ENCODE measurements at places on chromosomes 7 and 10.

DNA sequence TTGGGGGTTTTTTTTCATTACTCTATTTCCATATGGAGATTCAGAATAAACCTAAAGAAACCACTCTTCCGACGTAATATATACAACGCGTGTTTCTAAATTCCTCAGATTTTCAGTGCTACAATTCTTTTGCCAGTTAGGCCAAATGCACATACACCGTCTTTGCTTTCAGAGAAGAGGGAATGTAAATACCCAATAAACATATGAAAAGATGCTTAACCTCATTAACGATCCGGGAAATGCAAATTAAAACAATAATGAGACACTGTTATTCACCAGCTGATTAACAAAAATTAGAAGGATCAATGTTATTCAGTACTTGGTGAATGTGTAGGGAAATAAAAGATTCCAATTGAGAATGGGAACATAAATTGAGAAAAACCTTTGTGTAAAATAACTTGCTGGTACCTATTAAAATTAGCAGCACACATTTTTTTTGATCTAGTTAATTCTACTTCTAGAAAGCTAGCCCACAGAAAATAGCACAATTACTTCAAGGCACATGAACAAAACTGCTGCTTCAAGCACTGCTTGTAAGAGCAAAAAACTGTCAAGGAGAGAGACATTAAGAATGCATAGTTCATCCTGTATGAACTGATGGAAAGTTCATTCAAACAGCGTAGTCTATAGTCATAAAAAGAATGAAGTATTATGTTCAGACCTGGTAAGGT is 56.7 kb downstream of the FGFR2 start:
- no peak for DNase-seq

DNA sequence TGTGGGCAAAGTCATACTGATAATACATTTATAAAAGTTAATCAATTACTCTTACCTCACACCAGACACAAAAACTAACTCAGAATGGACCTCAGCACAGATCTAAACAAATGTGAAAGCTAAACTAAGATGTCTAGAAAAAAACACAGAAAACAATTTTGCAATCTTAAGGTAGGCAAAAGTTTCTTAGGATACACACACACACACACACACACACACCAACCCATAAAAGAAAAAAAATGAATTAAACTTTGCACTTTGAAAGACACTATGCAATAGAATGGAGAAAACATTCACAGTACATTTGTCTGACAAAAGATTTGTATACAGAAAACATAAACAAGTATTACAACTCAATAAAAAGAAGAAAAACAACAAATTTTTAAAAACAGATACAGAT is 70.8 kb upstream of the ZNRF2 start:
- no peak for DNase-seq

DNA sequence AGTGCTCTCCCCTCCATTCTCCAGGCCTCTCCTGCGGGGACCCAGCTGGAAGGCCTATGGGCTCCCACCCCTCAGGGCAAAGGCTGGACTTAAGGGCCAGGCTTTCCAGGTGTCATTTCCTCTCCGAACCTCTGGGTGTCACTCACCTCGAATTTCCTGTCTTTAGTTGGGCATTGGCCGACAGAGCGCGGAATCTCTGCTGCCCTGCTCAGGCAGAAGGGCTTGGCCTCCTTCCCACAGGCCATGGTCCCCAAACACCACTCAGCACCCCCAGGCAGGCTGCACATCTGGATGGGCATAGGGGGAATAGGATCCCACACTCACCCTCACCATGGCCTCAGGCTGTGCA is 212.9 kb downstream of the CCSER2 start:
- DNase-seq = no peak

- no peak for DNase-seq
Observed at GRCh38 chr10:124508070-124508667, 46.5 kb downstream of the LHPP start.

- no peak for DNase-seq
Observed at GRCh38 chr10:51214207-51215196, 140.2 kb downstream of the PRKG1 start.

DNA sequence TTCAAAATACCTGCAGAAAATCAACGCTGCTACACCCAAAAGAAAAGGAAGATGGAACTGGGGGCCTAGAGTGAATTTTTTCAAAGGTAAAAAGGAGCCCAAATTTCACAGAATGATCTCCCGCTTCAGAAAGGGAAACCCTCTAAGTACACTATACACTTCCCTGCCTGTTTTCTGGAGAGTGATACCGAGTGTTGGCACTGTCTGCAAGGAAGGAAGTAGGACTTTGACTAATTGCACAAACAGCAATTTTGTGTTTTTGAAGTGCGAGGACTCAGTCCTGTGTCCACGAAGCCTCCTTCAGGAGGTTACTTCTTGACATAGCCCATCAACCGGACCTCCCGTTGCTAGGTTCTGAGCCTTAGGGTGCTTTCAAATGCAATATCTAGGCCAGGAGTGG is 106.3 kb downstream of the KIAA1217 start:
- DNase-seq = no peak

- DNase-seq = no peak
Observed at GRCh38 chr10:98919899-98920298, 315.8 kb downstream of the HPSE2 start.

DNA sequence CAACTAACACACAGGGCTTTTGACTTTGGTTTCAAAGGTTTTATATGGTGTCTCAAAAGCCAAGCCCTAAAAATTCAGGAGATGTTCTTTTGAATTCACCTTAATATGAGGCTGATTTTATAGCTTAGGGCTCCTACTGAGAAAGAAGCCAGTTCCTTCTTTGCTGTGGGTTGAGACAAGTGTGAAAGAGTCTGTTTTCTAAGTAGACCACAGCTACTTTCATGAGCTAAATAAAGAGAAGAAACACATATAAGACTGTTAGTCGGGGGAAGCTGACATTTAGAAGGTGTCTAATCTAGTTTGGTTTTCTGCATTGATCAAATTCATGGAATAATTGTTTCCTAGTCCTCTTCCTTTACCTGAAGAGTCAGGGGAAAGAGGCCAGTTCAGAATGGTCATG is 332.1 kb upstream of the CELF2 start:
- no peak for DNase-seq

GRCh38 chr7:47685151-47685550 is 103.2 kb upstream of the TNS3 start:
- DNase-seq = no peak

- no peak for DNase-seq
Observed at GRCh38 chr10:116055252-116055916, 217.6 kb downstream of the GFRA1 start.

- DNase-seq = no peak
Observed at GRCh38 chr7:1727812-1728570, 57.9 kb downstream of the ELFN1 start.

DNA sequence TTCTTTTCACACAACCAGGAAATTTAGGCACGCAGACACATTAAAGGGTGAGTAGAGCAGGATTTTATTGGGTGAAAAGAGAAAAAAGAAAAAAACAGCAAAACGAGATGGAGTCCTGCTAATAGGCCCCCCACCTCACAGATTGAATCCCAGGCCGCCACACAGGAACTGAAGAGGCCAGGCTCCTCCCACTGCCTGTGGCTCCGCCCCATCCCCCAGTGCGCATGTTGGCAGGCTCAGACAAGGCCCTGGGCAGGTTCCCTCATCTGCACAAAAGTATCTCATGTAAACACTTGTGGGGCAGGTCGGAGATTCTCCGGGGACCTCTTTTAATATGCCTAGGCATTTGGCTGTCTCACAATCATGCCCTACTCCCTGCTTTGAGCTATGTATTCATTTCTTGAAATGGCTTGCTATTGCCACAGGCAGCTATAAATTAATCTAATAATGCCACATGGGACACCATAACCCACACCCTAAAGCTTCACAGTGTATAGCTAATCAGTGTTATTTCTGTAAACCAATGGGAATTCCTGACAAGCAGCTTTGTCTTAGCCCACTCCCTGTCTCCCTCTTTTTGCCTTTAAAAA is 76.2 kb upstream of the KIF5B start:
- no peak for DNase-seq

GRCh38 chr10:96401036-96401435 is 42.2 kb upstream of the OPALIN start:
- no peak for DNase-seq

- no peak for DNase-seq
Observed at GRCh38 chr7:6651851-6652445, 14.8 kb downstream of the ZNF316 start.

DNA sequence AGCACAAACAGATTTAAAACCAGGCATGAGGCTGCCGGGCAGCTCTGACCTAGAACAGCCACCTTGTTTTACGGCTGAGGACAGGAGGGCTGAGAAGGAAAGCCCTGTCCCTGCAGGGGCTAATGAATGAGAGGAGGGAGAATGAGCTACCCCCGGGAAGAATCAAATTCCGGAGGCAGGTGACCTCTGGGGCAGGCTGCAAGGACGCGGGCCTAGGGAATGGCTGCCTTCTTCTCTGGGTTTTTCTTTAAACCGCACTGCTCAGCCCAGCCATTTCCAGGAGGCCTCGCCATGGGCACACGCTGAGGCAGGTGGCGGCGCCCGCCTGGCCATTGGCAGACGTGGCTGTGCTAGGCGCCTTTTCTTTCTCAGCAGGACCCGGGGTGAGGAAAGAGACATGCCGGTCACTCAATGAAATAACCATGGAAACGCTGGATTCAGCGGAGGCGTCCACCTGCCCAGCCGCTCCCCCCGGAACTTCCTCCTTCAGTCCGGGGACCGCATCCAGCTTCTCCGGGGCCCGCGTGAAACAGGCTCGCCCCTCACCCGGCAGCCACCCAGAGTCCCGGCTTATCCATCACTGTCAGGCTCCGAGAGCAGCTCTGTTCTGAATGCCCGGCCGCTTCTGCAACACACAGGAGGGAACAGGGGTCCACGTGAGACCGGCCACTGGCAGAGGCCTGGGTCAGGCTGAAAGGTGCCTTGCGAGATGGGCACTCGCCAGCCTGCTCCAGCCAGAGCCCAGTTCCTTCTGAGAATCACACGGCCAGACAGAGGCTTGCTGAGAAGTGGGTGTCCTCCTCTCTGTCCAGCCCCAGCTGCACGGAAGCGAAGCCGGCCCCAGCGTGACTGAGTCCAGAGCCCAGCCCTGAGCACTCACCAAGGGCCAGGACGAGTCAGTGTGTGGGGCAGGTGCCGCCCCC is 82.1 kb downstream of the PDGFA start:
- no peak for DNase-seq

GRCh38 chr10:6647811-6648526 is 67.9 kb upstream of the PRKCQ start:
- DNase-seq = peak; percentile 68

DNA sequence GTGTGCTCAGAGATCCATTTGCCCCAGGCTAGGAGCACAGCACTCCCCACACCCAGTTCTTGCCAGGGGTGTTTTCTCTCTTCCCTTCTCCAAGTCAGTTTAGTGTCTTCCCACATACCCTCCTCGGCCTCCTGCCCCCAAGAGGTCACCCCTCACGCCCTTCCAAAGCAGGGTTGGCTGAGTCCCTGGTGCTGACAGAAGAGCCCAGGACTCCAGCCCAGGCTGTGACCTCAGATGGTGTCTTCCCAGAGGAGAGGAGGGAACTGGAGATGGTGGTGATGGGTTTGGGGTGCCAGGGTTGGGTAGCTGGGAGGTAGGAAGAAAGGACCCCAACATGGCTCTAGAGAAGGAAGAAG is 19.8 kb downstream of the ZNF775 start:
- no peak for DNase-seq

- DNase-seq = no peak
Observed at GRCh38 chr7:2999078-2999500, 44.6 kb downstream of the CARD11 start.

DNA sequence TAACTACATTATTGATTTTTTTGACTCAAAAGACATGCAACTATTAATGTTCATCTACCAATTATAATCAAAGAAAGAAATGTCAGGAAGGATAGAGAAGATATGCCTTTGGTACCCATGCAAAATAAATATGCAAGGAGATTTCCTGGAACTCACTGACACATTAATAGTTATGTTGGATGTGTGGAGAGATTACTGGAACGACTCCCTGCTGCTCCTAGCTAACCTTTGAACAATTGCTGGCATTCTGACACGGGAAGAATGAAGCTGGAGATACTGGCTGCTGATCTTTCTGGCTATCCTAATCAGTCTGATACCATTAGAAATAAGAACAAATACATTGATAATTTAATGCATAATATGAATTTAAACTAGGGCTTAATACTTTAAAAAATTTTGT is 507.9 kb upstream of the NRG3 start:
- no peak for DNase-seq

- DNase-seq = no peak
Observed at GRCh38 chr7:13236026-13236425, 548.6 kb downstream of the ARL4A start.

DNA sequence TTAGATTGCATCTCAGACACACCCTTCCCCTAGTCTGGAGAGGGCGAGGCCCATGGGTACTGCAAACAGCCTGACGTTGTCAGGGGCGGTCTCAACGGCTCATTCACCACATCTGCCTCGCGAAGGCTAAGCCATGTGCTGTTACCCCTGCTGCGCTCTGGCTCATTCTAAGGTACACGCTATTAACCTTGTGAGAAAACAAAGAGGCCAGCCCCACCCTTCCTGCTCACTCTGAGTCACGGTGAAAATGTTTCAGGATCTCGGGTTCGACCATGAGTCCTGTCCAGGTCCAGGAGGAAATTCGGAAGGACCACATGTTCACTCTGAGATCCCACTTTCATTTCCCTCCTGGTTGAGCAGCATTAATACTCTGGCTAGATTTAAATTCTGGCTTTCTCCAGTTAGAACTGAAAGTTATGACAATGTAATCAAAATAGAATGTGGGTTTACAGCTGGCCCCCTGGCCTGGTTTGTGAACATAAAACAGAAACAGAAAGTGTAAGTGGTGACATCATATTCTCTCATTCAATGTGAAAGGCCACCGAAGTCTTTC is 55.2 kb downstream of the EGFR start:
- peak; percentile 10 for DNase-seq

DNA sequence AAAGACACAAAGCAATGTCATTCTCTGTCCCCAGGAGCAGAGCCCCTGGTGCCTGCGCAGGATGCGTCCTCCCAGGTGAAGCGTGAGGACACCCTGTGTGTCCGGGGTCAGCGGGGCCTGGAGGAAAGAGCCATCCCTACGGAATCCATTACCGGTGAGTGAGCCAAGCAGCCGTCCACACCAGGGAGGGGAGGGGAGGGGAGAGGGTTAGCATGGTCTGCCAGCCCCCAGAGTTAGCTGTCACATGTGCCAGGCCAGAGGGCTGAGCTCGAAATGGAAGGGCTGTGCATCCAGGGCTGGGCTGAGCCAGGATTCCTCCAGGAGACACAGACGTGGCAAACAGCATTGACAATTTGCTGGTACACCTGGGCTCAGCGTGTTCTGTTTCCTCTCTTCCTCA is 15.2 kb downstream of the ZNF282 start:
- no peak for DNase-seq

Data from stimulated activated naive CD8-positive, alpha-beta T cell treated with anti-CD3 and anti-CD28 coated beads, Interleukin-15, amount 100 ng/mL, for 72 hours (primary cell).